ENCODE measurements at places on chromosomes 2 and 18.

GRCh38 chr2:11618708-11619062 is 51.3 kb downstream of the NTSR2 start:
- DNase-seq, result no peak

DNA sequence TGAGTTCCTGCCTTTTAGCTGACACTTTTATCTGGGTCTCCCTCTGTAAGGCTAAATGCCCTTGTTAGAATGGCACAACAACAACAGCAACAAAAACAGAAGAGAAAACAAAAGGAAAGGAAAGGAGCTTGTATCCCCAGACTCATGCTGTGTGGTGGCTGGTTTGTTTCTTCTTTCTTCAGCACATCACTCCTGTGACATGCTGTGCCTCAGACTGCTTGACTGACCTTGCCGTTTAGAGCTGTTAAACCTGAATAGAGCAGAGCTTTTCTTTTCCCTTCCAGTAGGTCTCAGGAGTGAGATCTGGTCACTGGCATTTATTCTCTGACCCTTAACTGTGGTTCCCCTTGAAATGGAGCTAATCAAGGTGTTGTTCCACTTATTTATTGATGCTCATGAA is 18.9 kb downstream of the GALNT13 start:
- no peak for DNase-seq

DNA sequence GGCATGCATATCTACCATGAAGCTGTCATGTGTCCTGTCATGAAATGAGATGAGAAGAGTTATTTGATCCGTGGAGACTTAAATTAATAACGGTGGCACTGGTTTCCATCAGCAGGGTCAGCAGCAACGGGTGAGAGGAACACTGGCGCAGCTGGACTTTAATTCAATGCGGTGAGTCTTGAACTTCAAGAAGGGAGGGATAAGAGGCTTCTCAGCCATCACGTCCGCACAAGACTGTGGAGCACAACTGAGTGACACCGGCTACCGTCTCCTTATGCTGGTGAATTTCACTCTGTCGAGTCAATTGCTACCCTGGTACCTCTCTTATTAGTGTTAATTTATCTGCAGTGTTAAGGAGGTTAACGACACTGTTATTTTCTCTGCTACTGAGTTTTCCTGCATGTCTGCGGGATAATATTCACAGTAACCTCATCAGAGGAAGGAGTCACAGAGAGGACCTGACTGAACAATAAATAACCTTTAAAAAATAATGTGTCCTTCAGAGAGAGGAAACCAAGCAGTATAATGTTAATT is 236.8 kb downstream of the EPHA4 start:
- no peak for DNase-seq

GRCh38 chr2:228197504-228197903 is 16.0 kb upstream of the SPHKAP start:
- DNase-seq, result no peak

GRCh38 chr2:7780321-7780720 is 863.1 kb downstream of the RNF144A start:
- no peak for DNase-seq

- DNase-seq, result no peak
Observed at GRCh38 chr18:69291755-69292154, 108.9 kb upstream of the DOK6 start.

GRCh38 chr2:152791979-152792378 is 73.6 kb downstream of the ARL6IP6 start:
- no peak for DNase-seq

DNA sequence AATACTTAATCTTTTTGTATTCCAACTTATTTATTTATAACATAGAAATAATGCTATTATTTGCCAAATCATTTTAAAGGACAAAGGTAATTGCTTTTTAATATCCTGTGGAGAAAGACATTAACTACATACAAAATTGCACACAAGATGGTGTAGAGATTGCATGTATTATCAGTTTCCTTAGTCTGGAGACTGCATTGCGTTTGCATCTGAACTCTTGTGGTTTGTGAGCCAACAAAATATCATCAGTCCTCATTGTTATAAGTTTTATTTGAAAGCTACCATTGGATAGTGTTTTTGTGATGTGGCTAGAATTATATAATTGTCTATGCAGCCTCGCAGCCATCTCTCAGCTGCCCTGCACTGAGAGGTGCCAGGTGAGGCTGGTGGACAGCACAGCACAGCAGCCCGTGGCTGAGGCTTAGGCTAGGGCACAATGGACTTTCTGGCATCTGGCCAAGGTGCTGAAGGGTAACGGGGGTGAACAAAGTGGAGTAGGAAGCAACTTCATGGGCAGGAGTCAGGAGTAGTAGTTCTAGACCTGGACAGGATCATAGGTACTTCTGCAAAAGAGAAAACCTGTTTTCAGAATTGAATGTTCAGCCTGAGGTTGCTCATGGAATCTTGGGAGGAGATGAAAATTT is 15.1 kb downstream of the RASGRP3 start:
- DNase-seq, result no peak

GRCh38 chr2:163345795-163346573 is 389.8 kb downstream of the FIGN start:
- no peak for DNase-seq

DNA sequence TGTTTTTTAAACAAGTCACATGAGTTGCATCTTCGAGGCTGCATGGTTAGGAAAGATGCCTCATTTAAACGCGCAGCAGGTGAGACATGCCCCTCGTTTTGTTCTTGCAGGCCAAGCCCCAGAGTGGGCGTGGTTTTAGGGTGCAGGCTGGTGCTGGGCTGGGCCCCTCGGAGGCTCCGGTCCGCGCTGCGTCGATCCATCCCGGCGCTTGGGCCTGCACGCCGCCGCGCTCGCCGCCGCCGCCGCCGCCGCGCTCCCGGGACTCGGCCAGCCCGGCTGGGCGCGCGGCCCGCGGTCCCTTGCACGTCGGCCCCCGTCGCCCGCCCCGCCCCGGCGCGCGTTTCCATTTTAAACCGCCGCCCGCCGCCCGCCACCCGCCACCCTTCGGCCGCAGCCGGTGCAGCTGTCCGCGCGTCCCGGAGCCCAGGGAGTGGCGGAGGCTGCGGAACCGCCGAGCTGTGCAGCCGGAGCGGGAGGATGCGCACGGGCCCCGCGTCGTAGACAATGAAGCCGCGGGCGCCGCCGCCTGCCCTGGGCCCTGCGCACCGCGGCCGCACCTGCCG is 175.5 kb downstream of the AGAP1 start:
- no peak for DNase-seq

All from activated T-cell treated with anti-CD3 and anti-CD28 coated beads, Interleukin-2, amount 50 U/mL, for 4 hours (primary cell).